CD4-positive, alpha-beta T cell treated with Interleukin-6 for 4 hours (primary cell): ENCODE measurements at places on chromosomes 1 and 21.

GRCh38 chr1:230948301-230948700 lies 30.4 kb downstream of the TTC13 start:
- DNase-seq, result no peak

GRCh38 chr1:156905651-156906050 lies 12.1 kb downstream of the PEAR1 start:
- DNase-seq, result no peak

DNA sequence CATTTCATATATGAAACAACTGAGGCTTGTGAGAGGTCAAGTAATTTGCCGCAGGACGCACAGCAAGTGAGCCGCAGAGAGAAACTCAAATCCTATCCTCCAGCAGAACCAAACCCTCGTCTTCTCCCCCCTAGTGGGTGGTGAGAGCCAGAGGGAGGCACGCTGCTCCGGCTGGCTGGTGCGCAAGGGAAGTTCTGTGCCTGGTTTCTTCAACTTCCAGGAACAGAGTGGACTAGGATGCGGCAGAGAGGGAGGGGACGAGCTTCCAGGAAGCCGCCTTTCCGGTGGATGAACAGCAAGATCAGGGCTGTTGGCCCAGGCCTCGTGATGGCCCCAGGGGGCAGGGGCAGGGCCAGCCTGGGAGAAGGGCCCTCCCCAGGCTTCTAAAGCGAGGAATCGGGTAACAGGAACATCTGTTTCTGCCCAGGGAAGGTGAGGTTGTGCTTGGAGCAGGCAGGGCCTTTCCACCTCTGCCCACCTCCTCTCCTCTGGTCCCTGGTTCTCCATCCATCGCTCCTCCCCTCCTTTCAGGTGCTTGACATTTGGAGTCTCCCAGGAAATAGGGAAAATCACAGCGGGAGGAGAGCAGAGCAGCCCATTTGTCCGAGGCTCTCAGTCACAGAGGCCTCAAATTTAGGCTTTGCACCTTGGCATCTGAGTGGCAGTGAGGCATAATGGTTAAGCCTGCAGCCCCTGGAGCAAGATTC lies 16.8 kb upstream of the PDIK1L start:
- no peak for DNase-seq

DNA sequence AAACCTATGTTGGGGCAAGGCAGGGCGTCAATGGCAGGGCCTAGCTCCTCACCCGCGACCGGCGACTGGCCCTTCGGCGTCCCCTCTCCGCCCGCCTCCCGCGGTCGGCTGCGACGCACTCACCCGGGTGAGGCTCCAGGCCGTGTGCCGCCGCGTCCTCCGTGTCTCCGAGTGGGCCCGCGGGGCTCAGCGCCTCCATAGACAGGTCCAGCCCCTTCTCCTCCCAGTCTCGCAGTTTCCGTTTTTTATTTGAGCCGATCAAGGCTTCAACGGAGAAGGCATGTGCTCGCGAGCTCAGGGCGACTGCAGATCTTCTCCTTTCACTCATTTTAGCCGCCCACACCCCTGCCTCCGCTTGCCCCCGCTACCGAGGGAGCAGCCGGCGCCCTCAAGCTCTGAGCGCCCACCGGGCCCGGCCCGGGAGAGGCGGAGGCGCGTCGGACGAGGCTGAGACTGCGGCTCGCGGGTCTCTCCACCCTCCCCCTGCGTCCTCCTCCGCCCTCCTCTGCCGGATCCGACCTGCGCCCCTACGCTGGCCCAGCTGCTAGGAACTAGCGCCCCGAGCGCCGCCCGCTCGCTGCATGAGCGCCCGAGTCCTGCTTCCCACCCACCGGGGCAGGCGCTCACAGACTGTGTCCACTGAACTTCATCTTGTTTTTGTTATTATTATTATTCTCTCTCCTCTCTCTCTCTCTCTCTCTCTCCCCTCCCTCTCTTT lies 516 bp downstream of the TBX15 start:
- DNase-seq, result no peak

GRCh38 chr1:1217621-1218523 lies 3.9 kb upstream of the TNFRSF4 start:
- peak; percentile 28 for DNase-seq

- DNase-seq, result no peak
These were observed 101.5 kb upstream of the TMEM51 start for GRCh38 chr1:15051882-15052528.

DNA sequence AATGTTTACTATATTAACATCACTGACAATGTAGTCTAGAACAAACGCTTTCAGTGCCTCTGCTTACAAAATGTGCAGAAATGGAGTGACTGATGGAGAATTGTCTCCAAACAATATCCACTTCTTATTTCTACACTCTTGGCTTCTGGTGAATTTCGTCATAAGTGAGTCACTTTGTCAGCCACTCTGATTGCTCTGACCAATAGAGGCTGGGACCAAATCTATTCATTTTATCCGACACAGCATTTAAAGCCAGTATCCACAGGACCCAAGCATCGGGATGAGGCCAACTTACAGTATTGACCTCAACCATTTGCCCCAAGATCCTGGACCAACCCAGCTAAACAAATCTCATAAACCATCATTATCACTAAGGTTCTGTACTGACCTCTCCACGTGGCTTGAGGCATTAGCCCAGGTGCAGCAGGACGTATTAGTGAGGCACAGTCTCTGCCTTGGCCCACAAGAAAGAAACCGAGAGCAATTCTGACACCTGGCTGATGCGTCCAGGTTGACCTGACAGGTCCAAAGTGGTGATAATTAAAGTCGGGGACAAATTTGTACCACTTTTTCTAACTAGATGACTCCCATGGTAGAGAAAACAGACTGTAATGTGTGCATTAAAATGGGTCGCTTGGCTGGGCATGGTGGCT lies 53.3 kb upstream of the ERO1B start:
- DNase-seq, result no peak

DNA sequence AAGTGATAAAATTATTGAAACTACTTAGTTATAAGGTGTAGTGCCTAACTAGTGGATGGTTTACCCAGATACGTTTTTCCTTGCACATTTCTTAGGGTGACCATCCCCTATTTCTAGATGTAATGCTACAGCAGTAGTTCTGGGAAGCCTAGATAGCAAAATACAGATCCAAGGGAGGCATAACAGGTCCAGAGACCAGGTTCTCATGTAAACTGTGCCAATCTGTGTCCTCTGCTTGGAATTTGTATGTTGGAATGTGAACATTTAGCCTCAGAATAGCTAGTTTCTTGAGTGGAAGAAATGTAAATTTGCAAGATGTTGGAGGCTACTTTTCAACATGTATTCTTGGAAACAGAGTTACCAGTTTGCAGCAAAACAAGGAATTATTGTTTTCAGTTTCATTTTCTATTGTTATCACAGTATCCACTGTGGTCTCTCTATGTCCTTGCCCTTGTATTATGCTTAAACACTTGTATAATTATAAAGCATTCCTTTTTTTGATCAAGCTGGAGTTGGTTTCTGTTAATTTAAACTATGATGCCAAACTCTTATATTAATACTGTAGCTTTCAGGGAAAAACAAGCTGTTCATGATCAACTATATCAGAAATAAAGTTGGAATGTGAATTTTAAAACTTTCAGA lies 102.0 kb upstream of the BRINP3 start:
- no peak for DNase-seq
